ENCODE measurements at places on chromosomes 6 and 20.

GRCh38 chr6:148075352-148075751 is 267.3 kb upstream of the SASH1 start:
- DNase-seq, result no peak
- H3K36me3 ChIP-seq, result no peaks in the 10 kb centered on the region
- H3K27ac ChIP-seq, result no peak overlapping the region
- H3K4me1 ChIP-seq, result no peaks in the 10 kb centered on the region
- no peaks in the 10 kb centered on the region for H3K27me3 ChIP-seq

DNA sequence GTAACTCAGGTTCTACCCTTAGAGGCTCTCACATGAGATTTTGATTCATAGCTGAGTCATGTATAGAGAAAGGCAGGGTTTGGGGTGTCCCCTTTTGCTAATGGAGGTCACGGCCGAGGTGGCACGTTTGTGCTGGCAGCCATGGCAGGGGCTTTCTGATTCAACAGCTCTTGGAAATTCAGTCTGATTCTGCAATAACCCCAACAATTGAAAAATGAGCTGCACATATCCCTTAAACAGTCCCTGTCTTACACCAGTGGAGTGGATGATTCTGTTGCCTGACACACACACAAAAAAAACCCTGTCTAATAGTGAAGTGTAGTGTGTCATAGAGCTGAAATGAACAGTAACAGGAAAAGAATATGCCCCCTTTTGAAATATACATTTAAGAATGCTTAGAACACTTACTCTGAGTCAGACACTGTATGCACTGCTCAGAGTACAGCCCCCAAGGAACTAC is 40.4 kb upstream of the ARG1 start:
- no peaks in the 10 kb centered on the region for H3K4me1 ChIP-seq
- no peaks in the 10 kb centered on the region for H3K27me3 ChIP-seq
- no peak overlapping the region for H3K4me3 ChIP-seq
- H3K27ac ChIP-seq, result no peak overlapping the region
- no peaks in the 10 kb centered on the region for H3K36me3 ChIP-seq

GRCh38 chr6:104940893-104941728 is 15.8 kb upstream of the LIN28B start:
- peak overlapping the region; percentile 46 for H3K4me3 ChIP-seq
- H3K36me3 ChIP-seq, result no peaks in the 10 kb centered on the region
- peaks cover 4% of the 10 kb centered on the region for H3K4me1 ChIP-seq
- no peak for DNase-seq
- H3K27me3 ChIP-seq, result peaks cover 89% of the 10 kb centered on the region

- no peak for DNase-seq
- no peak overlapping the region for H3K4me3 ChIP-seq
- no peaks in the 10 kb centered on the region for H3K4me1 ChIP-seq
- H3K36me3 ChIP-seq, result no peaks in the 10 kb centered on the region
- no peak overlapping the region for H3K27ac ChIP-seq
Observed at GRCh38 chr6:147185216-147185615, 19.0 kb upstream of the STXBP5 start.

DNA sequence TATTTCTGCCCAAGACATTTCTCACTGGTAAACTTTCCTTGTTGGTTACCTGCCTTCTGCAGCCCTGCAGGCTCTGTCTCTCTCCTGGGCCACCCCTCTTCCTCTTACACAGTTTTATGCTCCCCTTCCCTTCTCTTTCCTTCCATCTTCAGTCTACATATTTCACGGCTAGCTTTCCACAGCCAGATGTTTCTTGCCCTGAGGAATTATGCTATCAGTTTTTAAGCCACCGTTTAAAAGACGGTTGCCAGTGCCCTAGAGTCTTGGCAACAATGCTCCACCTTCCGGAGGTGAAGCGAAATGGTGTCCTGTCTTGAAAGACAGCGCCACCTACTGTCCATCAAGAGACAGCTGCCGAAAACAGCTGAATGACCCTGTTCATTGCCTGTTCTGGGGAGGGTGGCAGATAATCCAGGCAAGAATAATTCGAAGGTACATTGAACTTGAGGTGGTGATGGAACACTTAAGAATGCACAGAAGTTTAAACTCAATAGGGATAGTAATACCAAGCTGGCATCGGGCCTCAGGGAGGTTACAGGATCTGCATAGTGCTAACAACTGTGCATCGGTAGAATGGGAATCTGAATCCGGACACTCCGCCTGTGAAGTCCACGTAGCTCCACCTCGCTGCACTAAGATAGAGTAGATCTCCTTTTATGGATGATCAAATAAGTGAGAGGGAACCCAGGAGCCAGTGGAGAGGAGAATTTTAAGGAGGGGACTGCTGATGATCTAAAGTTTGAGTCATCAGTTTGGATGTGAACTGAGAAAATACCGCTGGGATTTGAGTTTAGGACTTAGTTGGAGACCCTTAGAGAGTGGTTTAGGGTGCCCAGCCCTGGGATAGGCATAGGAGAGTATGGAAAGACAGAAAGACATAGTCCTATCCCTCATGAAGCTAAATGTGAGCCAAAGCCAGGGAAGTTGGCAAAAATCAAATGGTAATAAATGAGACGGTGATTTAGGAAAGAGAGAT is 4.8 kb upstream of the TRIM40 start:
- DNase-seq, result peak; percentile 73
- H3K4me3 ChIP-seq, result no peak overlapping the region
- no peaks in the 10 kb centered on the region for H3K36me3 ChIP-seq
- peak overlapping the region; percentile 69 for H3K27ac ChIP-seq
- H3K27me3 ChIP-seq, result peaks cover 65% of the 10 kb centered on the region

GRCh38 chr6:17206566-17207072 is 74.5 kb upstream of the RBM24 start:
- no peak overlapping the region for H3K27ac ChIP-seq
- H3K27me3 ChIP-seq, result no peaks in the 10 kb centered on the region
- H3K36me3 ChIP-seq, result no peaks in the 10 kb centered on the region
- no peak for DNase-seq
- H3K4me1 ChIP-seq, result peaks cover 16% of the 10 kb centered on the region
- H3K4me3 ChIP-seq, result no peak overlapping the region

DNA sequence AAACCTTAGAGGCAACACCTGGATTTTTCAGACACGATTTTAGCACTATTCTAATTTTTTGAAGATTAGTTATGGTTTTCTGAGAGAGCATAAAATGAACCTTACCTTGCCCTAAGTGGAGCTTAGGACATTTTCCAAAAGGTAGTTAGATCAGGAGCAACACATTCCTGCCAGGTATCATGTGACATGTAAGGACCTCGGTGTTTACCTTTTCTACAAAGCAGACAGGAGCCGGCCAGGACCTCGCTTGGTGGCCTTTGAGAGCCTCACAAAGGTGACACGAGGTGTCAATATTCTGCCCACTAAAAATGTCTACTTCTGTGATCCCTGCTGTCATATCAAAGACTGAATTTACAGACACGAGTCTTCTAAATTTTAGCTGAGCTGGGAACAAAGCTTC is 174.9 kb downstream of the SMOC2 start:
- no peak overlapping the region for H3K4me3 ChIP-seq
- no peak for DNase-seq
- no peaks in the 10 kb centered on the region for H3K27me3 ChIP-seq
- H3K27ac ChIP-seq, result no peak overlapping the region

DNA sequence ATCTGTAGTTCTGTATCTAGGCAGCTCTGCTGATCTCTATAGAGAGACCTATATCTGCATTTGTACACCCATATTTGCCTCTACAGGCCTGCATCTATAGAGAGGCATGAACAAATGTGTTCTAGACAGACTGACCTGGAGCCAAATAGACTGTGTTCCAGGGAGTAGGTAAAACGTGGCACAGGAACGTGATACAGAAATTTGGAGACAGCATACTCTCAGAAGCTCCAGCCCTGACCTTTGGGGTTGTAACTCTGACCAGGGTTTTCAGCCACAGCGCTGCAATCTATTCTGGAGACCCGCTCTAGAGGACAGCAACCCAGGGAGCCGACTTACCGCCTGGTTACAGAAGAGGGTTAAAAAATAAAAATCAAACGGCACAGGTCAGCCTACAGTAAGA is 983 bp downstream of the RBBP9 start:
- no peaks in the 10 kb centered on the region for H3K27me3 ChIP-seq
- no peak overlapping the region for H3K4me3 ChIP-seq
- no peak for DNase-seq
- no peaks in the 10 kb centered on the region for H3K36me3 ChIP-seq
- H3K4me1 ChIP-seq, result peaks cover 9% of the 10 kb centered on the region

- H3K4me1 ChIP-seq, result no peaks in the 10 kb centered on the region
- H3K27me3 ChIP-seq, result no peaks in the 10 kb centered on the region
- no peak overlapping the region for H3K4me3 ChIP-seq
Observed at GRCh38 chr6:3209114-3210023, 18.1 kb downstream of the TUBB2B start.

DNA sequence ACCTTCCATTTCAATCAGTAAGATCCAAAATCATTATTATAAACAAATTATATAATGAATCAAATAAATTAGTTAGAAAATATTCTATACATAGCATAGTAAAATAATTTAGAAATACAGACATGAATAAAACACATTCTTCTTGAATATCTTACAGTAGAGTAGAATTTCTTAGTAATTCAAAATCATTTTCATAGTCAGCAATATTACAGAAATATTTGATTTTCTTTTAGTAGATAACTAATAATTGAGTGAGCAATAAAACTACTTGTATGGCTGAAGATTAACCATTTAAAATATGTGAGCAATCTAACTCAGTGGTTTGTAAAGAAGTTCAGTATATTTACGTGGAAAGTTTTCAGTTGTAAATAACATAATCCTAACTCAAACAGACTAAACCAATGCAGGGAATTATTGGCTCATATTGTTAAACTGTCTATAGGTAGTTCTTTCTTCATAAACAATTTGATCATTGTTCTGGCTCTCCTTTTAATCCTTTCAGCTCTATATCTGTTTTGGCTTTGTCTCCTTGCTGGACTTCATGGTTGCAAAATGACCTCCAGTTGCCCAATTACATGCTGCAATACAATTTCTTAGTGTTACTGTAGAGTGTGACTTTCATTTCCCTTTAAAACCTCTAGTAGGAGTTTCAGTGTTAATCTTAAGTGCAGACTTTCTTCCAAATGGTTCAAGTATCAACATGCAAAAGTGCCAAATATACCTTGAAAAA is 307.5 kb downstream of the EYS start:
- H3K4me3 ChIP-seq, result no peak overlapping the region
- DNase-seq, result no peak
- no peaks in the 10 kb centered on the region for H3K4me1 ChIP-seq

GRCh38 chr6:79404261-79404660 is 133.0 kb downstream of the LCA5 start:
- H3K27ac ChIP-seq, result no peak overlapping the region
- no peaks in the 10 kb centered on the region for H3K4me1 ChIP-seq
- no peak overlapping the region for H3K4me3 ChIP-seq
- no peak for DNase-seq

DNA sequence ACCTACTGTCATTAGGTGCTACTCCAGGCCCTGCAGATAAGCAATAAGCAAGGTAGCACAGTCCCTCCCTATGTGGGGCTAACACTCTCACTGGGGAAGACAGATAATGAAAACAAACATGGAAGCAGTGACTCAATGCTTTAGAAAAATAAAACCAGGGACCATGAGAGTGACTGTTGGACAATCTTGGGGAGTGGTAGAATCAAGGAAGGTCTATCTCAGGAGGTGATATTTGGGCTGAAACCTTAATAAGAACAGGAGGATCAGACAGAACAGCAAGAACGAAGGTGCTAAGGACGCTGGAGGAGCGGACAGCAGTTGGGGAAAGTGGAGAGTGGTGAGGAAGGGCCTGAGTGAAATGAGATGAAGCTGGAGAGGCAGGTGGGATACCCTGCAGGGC is 58.2 kb downstream of the BANF2 start:
- H3K27ac ChIP-seq, result no peak overlapping the region
- DNase-seq, result no peak
- no peaks in the 10 kb centered on the region for H3K4me1 ChIP-seq
- H3K4me3 ChIP-seq, result no peak overlapping the region
- no peaks in the 10 kb centered on the region for H3K27me3 ChIP-seq
- no peaks in the 10 kb centered on the region for H3K36me3 ChIP-seq

- no peaks in the 10 kb centered on the region for H3K36me3 ChIP-seq
- no peaks in the 10 kb centered on the region for H3K27me3 ChIP-seq
- no peaks in the 10 kb centered on the region for H3K4me1 ChIP-seq
- DNase-seq, result no peak
Observed at GRCh38 chr6:77638129-77638830, 14.6 kb upstream of the MEI4 start.

DNA sequence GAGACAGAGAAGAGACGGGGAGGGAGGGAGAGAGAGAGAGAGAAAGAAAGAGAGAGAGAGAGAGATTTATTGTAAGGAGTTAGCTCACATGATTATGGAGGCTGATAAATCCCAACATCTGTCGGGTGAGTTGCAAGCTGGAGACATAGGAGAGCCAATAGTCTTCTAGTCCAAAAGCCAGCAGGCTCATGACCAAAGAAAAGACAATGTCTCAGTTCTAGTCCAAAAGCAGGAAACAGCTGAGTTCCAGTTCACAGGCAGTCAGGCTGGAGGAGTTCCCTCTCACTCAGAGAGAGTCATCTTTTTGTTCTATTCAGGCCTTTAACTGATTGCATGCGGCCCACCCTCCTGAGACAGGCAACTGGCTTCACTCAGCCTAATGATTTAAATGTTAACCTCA is 416.6 kb downstream of the PREX1 start:
- no peak overlapping the region for H3K4me3 ChIP-seq
- DNase-seq, result no peak
- H3K4me1 ChIP-seq, result no peaks in the 10 kb centered on the region
- peaks cover 11% of the 10 kb centered on the region for H3K27me3 ChIP-seq

- H3K4me3 ChIP-seq, result no peak overlapping the region
- no peaks in the 10 kb centered on the region for H3K36me3 ChIP-seq
- no peaks in the 10 kb centered on the region for H3K27me3 ChIP-seq
- no peak overlapping the region for H3K27ac ChIP-seq
Observed at GRCh38 chr6:22036275-22036674, 260.6 kb downstream of the PRL start.

DNA sequence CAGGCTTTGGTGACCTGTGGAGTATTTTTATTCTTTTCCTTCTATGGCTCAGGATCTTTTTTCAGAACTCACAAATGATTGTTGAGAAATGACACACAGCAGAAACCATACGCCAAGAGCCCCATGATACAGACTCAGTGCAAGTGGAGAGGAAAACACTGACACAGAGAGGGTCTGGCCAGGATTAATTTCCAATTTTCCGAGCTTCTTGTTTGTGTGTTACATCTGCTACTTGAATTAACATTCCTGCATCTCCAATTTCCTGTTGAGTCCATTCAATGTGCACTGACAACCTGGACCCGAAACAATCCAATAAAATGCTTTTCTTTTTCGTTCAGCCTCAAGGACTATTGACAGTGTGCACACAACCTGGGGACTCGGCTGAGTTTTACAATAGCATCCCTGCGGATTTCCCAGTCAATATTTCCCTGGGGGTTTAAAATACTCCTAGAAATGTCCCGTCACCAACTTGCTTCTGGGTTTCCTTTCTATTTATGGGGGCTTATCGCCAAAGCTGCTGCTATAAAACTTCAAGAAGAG is 4.9 kb upstream of the MLN start:
- peaks cover 67% of the 10 kb centered on the region for H3K27me3 ChIP-seq
- DNase-seq, result no peak
- H3K27ac ChIP-seq, result no peak overlapping the region
- no peaks in the 10 kb centered on the region for H3K36me3 ChIP-seq
- H3K4me3 ChIP-seq, result no peak overlapping the region

All from transverse colon (tissue), 4 donors.